Activated CD8-positive, alpha-beta memory T cell treated with anti-CD3 and anti-CD28 coated beads for 1 hour (primary cell): ENCODE measurements at places on chromosomes 7 and 10.

- no peak for DNase-seq
Observed at GRCh38 chr10:31630861-31631567, 297.6 kb downstream of the ARHGAP12 start.

DNA sequence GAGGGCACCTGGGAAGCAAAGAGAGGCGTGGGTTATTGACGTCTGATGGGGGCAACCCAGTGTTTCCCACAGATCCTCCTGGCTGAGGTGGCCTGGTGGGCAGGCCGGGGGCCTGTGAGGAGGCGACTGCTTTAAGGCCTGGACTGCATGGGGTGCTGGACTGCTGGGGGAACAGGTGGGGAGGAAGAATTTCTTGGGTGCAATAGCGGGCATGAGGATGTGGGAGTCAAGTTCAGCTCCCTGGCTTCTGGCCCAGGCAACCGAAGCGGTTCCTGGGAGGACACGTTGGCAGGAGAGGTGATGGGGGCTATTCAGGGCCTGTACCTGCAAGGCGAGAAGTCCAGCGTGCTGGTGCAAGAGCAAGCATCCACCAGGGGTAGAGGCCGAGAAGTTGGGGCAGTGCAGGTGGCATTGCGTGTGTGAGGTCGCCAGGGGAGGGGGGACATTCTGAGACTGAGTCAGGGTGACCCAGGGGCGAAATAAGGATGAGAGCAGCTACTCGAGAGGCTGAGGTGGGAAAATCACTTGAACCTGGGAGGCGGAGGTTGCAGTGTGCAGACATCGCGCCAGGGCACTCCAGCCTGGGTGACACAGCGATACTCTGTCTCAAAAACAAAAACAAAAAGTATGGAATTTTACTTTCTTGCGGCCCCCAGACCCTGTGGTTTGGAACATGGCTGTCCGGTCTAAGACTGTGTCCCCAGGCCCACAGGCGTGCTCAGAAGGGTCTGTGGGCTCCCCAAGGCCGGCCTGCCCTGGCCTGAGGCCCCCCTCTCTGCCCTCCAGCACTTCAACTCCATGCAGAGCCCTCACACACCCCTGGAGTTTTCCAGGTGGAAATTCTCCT is 53.6 kb upstream of the ELN start:
- no peak for DNase-seq

DNA sequence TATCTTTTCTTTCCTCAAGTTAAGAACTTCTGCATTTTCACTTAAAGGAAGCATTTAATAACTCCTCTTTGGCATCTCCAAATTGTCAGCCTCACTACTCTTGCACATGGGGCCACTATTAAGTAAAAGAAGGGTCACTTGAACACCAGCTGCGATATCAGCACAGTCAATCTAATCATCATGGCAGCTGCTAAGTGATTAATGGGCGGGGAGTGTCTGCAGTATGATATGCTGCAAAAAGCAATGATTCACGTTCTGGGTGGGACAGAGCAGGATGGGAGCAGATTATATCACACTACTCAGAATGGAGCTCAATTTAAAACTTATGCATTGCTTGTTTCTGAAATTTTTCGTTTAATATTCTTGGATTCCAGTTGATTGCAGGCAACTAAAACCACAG is 447.4 kb upstream of the PFKP start:
- DNase-seq: no peak

DNA sequence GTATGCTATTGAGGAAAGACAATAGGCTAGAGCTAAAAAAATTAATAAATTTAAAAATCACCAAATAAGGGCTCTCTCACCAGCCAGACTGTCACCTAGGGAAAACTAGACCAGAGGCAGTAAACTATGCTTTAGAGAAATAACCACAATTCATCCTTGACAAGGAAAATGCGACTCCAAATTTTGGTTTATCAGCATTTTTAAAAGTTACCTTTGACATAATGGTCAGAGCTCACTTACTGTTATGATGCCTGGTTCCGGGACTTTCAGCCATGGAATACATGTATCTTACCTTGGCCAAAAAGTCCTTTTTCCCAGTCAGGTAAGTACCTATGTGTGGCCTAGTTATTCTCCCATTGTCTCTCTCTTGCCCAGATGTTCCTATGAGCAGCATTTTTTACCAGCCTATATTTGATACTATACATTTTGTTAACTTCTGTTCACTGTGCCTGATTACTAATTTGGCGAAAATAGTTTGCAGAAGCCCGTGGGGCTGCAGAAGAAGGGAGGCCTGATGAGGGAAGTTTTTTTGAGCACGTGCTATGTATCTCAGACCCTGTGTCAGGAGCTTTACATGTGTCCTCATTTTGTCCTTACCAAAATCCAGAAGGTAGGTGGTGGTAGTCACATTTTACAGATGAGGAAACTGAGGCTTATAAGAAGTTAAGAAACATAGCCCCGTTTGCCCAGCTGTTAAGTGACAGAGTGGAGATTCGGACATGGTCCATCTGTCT is 149.7 kb downstream of the CELF2 start:
- no peak for DNase-seq

DNA sequence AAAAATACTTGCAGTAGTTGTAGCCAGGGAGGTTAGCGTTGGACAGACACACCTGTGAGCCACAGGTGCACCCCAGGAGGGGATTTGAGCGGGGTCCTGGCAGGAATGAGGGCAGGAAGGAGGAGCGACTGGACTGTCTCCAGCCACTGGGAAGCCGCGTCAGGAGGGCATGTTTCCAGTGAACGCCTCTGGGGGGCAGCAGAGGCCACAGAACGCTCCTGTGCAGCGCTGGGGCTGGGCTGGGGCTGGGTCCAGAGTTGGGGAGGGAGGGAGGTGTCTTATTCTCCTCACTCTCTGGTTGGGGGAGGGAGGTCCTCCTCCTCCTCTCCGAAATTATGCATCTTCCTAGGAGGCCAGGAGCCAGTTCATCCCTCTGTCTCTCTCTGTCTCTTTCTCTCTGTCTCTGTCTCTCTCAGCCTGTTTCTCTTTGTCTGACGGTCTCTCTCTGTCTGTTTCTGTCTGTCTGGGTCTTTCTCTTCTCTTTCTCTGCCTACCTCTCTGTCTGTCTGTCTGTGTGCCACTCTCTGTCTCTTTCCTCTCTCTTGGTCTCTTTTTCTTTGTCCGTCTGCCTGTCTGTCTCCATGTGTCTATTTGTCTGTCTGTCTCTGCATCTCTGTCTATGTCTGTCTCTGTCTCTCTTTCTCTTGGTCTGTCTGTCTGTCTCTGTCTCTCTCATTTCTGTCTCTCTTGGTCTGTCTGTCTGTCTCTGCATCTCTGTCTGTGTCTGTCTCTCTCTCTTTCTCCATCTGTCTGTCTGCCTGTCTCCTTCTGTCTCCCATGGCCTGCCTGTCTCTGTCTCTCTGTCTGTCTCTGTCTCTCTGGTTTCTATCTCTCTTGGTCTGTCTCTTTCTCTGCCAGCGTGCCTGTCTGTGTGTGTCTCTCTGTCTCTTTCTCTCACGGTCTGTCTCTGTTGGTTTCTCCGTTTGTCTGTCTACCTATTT is 9.9 kb upstream of the PSMG3 start:
- peak; percentile 51 for DNase-seq

DNA sequence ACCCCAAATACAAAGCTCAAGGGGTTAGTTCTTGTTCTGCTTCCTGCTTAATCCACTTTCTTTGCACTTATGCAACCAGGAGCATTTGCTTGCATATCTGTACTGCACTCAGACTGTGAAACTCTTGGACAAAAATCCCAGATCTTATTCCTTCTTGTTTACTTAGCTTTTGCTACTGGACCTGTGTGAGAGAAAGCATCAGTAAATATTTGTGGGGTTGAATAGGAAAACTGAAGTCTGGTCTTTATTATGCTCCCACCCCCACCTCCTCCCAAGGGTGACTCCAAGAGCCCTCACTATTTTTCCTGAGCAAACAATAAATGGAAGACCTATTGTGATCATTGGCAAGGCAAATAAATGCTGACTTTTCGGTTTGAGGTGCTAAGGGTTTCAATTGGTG is 57.1 kb upstream of the VSTM2A start:
- no peak for DNase-seq

DNA sequence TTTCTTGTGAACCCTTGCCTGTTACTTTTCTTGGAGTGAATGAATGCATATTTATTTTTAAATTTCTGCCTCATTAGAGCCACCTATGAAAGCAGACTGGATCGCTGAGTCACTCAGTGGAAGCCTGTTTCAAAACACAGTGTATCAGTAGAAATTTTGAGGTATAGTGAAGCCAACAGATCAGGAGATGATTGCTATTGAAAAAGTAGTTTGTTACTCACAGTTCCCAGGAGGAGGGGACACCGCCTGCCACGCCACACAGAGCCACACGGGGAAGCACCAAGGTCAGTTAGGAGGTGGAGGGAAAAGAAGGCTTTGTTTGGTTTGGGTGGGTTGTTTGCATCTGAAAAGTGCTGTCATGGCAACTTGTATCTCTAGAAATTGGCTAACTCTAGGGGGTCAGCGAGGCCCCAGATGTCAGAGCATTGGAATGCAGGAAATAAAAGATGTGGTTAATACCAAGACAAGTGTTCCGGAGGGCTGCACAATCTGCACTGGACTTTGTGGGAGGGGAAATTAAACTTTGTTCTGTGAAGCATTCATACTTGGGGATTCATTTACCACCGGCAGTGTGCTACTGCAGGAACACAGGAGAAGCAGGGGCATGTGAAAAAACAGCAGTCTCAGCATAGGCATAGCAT is 106.4 kb upstream of the SDK1 start:
- no peak for DNase-seq

- DNase-seq: no peak
Observed at GRCh38 chr10:68099736-68100135, 9.6 kb upstream of the MYPN start.

- no peak for DNase-seq
Observed at GRCh38 chr7:5549096-5549763, 125.6 kb upstream of the TNRC18 start.

- no peak for DNase-seq
Observed at GRCh38 chr7:96614154-96614867, 95.3 kb downstream of the SEM1 start.

GRCh38 chr7:44508328-44509030 is 18.0 kb upstream of the NUDCD3 start:
- DNase-seq: no peak

DNA sequence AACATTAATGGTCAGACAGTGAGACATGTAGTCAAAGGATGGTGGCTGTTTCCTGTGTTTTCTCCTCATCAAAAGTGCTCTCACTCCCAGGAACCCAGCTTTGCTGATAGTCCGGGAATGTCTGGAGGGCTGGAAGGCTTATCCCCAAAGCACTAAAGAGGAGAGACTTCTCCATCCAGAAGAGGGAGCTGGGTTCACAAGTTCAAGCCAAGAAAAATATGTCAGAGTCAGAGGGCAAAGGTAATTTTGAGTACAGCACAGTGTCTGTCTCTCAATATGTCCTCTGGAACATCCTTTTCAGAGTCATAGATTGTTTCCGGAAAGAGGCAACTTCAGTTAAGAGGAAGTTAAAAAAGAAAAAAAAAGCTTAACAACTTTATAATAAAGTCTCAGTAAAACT is 281.5 kb upstream of the PHYHIPL start:
- DNase-seq: no peak

GRCh38 chr7:53121374-53121773 is 85.9 kb downstream of the POM121L12 start:
- DNase-seq: no peak

- DNase-seq: no peak
Observed at GRCh38 chr10:49744924-49745605, 17.1 kb downstream of the OGDHL start.

DNA sequence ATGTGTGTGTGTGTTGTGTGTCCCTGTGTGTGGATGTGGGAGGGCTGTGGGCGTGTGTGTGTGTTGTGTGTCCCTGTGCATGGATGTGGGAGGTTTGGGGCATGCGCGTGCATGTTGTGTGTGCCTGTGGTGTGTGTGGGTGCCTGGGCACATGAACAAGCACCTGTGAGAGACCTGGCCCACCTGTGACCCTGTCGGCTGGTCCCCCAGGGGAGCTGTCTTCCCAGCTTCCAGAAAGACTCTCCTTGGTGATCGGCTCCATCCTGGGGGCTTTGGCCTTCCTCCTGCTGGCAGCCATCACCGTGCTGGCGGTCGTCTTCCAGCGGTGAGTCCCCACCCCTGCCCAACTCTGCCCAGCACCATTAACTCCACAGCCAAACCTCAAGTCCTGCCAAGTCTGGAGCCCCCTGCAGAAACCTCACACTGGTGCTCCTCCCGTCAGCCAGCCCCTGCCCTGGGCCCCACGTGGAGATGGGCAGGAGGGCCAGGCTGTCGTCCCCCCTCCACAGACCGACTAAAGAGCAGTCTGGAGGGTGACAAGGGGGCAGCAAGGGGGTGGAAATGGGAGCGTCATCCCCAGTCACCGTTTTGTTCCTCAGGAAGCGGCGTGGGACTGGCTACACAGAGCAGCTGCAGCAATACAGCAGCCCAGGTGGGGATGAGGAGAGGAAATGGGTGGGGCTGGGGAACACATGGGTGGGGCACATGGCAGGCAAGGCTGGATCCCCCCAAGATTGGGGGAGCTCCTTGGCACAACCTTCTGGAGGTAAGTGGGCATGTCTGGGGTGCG is 12.7 kb downstream of the EPHB6 start:
- DNase-seq: no peak

DNA sequence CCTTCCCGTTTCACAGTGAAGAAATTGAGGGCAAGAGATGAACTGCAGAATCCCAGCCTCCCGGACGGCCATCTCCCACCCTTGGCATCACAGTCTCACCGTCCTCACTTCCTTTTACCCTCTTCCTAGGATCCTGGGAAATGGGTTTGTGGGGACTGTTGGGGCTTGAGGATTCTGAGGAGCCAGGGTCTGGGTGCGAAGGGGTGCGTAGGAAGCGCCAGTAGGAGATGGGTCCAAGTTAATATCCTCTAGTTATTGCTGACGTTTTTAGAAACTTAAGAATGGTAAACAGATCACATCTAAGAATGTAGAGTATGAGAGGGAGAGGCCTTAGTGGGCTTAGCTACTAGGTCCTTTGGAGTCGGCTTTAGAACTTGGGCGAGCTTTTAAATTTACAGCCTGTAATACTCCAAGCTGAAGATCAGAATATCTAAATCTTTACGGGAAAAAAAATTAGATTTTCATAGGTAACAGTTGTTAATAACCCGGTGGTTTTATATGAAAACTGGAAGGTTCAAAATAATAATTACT is 696 bp downstream of the MALSU1 start:
- no peak for DNase-seq

GRCh38 chr7:11216276-11216675 is 242.6 kb downstream of the PHF14 start:
- no peak for DNase-seq

DNA sequence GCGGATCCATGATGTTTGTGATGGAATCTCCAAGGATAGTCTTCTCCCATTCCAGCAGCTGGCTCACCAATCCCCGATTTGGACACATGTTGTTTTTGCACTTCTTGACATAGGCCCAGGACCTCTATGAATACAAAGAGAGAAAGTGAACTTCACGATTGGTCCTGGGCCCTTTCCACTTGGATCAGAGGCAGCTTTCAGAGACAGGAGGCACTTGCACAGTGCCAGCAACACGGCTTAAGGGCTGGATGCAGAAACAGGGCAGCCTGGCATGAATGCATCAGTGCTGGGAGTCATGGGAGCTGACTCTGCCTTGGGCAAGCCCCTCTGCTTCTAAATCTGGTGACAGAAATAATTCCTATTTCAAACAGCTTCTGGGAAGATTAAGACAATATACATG is 2.1 kb upstream of the TMEM120A start:
- no peak for DNase-seq
